ENCODE measurements at places on chromosomes 3 and 15. TPM values are rescaled to one million over a fixed set of nuclear protein-coding genes. Genes with fewer than 3 reads are reported as not detected.

LTF gene
- 3.0 TPM for total RNA-seq

ZNF860 gene
- 2.2 TPM for total RNA-seq

SLC15A2 gene
- 9.3 TPM for total RNA-seq

FBXL22 gene
- 0.74 TPM for total RNA-seq

HDDC3 gene
- total RNA-seq, result 6.1 TPM

CYP1A2 gene
- not detected for total RNA-seq

Data from temporal lobe (tissue), 4 donors.